A549 treated with AZD2906 at 1 μM for 4 hours (cell line): ENCODE measurements at places on chromosomes 7 and 10. TPM values are rescaled to one million over a fixed set of nuclear protein-coding genes. Genes with fewer than 3 reads are reported as not detected.

The CYP3A4 gene
- 0.06 to 0.10 TPM (median 0.10 TPM) in 4 of 5 replicates, not detected in the other for total RNA-seq

The NEBL gene
- 7.9 to 13.0 TPM (median 10.6 TPM) in 5 replicates for total RNA-seq

The KIF11 gene
- total RNA-seq: 29.0 to 41.3 TPM (median 31.8 TPM) in 5 replicates

The RSU1 gene
- 75.1 to 90.8 TPM (median 84.4 TPM) in 5 replicates for total RNA-seq

The MKI67 gene
- 51.6 to 79.2 TPM (median 58.9 TPM) in 5 replicates for total RNA-seq

The THNSL1 gene
- 3.5 to 4.1 TPM (median 3.8 TPM) in 5 replicates for total RNA-seq

The ANKRD22 gene
- 0.31 to 0.40 TPM (median 0.37 TPM) in 5 replicates for total RNA-seq

The PTF1A gene
- total RNA-seq: not detected in 5 replicates

The CLDN3 gene
- 1.4 to 4.4 TPM (median 3.6 TPM) in 5 replicates for total RNA-seq

The SPDYE2B gene
- not detected in 5 replicates for total RNA-seq

The RELN gene
- 0.01 to 0.05 TPM (median 0.03 TPM) in 4 of 5 replicates, not detected in the other for total RNA-seq

The TMEM213 gene
- not detected in 5 replicates for total RNA-seq

The POU6F2 gene
- total RNA-seq: not detected in 5 replicates

The ABCC2 gene
- total RNA-seq: 99.7 to 121 TPM (median 103 TPM) in 5 replicates

The CDK13 gene
- total RNA-seq: 18.5 to 20.8 TPM (median 19.5 TPM) in 5 replicates

The PSAP gene
- 866 to 952 TPM (median 897 TPM) in 5 replicates for total RNA-seq

The LDB3 gene
- 0.08 to 0.24 TPM (median 0.16 TPM) in 5 replicates for total RNA-seq

The NEUROD6 gene
- not detected in 5 replicates for total RNA-seq

The MARCHF5 gene
- 32.4 to 35.3 TPM (median 34.6 TPM) in 5 replicates for total RNA-seq

The ACTA2 gene
- 17.2 to 21.9 TPM (median 18.9 TPM) in 5 replicates for total RNA-seq

The POP7 gene
- 68.5 to 93.3 TPM (median 89.6 TPM) in 5 replicates for total RNA-seq

The LLCFC1 gene
- not detected in 5 replicates for total RNA-seq

The OPALIN gene
- total RNA-seq: not detected in 5 replicates

The DOCK1 gene
- 18.5 to 24.4 TPM (median 23.2 TPM) in 5 replicates for total RNA-seq

The FGFBP3 gene
- total RNA-seq: 2.1 to 2.7 TPM (median 2.6 TPM) in 5 replicates

The GIGYF1 gene
- total RNA-seq: 12.5 to 20.6 TPM (median 17.5 TPM) in 5 replicates

The ITIH5 gene
- 0.05 to 0.09 TPM (median 0.06 TPM) in 5 replicates for total RNA-seq

The ELAPOR2 gene
- 0.01 to 0.19 TPM (median 0.08 TPM) in 4 of 5 replicates, not detected in the other for total RNA-seq
